ENCODE measurements at places on chromosomes 7 and 10.

GRCh38 chr7:106288263-106288662 is 3.5 kb upstream of the NAMPT start:
- no peak for DNase-seq

DNA sequence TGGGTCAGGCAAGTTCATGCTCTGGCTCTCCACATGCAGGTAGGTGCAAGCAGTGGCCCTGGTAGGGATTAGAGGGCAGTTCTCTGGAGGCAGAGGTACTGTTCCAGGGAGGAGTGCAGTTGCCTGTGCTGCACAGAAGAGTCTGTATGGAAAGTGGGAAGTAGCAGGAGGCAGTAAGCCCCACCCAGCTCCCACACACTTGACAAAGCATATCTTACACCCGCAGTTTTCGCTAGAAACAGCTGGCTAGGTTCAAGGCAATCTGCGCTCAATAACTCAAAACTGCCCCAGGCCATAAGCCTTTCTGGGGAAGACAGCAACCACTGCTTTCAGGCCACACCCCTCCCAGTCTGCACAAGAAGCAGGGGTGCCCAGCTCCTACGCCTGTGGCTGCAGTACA is 33.1 kb upstream of the ARMC3 start:
- no peak for DNase-seq

DNA sequence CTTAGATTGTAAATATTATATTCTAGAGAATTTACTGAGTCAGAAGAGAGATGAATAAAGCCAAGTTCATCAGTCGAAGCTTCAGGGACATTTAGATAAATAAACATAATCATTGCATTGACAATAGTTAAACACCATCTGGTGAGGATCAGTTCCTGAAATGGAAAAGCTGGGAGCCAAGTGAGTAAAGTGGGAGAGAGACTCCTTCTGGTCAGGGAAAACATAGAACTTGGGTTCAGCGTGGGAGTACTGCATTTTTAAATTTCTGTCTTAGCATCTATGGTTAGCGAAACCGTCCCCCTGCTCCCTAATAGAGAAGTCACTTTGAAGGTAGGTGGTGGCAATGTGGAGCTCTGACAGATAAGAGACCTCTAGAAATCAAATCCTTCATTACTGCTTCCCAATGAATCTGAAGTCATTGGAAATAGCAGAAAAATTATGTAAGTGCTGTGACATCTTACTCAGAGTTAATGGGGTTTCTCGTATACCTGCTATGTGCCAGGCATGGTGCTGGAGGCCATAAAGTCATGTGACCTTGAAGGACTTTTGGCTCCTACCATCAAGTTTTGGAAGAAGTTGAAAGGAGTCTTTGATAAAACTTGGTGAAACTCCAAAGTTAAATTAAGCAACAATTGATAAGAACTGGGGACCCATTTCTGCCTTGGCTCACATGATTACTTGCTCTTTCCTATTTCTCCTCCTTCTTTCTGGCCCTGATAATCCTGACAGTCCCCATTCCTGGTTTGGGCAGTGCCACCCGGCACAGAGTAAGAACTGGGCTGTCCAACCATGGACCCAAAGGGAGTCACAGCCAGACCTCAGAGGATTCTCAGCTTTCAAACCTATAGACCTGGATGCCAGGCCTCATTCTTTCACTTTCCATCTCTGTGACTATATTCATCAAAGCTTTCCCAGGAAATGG is 211.2 kb downstream of the C7orf25 start:
- no peak for DNase-seq

GRCh38 chr10:92381543-92381954 is 90.6 kb downstream of the MARCHF5 start:
- no peak for DNase-seq
